ENCODE measurements at places on chromosomes 7 and 10.

- no peak for DNase-seq
Measured at GRCh38 chr7:75878312-75878768, 494 bp upstream of the RHBDD2 start.

DNA sequence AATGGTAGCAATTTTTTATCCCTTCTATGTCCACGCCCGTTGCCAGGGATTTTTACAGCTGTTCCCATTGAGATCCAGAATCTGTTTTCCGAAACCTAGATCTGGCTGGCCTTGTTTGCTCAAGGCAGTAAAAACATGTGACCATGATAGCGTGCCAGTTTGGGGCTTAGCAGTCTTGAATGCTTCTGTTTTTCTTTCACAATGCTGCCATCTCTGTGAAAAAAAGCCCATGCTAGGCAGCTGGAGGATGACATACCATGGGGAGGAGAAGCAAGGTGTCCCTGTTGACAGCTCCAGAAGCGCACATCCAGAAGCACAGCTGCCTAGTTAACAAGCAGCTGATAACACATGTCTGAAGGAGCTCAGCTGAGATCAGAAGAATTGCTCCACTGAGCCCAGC, 2.2 kb upstream of the ZNF92 start:
- DNase-seq: peak; percentile 6

- DNase-seq: no peak
Measured at GRCh38 chr7:43249823-43250145, 137.3 kb downstream of the HECW1 start.

GRCh38 chr10:131724169-131724545, 176.7 kb upstream of the PPP2R2D start:
- DNase-seq: no peak

GRCh38 chr7:16881844-16882243, at the start of gene AGR3:
TSS of gene AGR3 (minus strand) at chr7:16881983. CDS start at chr7:16878618, 3,365 bp downstream.
- DNase-seq: no peak

DNA sequence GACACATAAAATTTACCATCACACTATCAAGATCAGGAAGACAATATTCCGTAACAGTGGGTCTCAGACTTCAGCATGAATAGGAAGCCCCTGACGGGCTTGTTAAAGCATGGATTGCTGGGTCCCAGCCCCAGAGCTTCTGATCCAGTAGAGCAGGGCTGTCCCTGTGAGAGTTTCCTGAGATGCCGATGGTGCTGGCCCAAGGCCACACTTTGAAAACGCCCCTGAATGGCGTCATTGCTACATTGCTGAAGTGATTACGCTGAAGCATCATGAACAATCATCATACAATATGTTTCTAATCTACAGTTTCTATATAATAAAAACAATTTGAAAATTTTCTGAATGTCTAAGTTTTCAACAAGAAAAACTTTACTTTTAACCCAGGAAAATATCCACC, 38.0 kb upstream of the TMEM72 start:
- DNase-seq: no peak

DNA sequence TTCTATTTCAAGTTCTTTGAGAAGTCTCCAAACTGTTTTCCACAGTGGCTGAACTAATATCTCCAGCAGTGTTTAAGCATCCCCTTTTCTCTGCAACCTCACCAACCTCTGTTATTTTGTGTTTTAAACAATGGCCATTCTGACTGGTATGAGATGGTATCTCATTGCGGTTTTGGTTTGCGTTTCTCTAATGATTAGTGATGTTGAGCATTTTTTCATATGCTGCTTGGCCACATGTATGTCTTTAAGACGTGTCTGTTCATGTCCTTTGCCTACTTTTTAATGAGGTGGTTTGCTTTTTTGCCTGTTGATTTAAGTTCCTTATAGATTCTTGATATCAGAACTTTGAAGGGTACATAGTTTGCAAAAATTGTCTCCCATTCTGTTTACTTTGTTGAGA, 156.6 kb upstream of the IMMP2L start:
- no peak for DNase-seq

DNA sequence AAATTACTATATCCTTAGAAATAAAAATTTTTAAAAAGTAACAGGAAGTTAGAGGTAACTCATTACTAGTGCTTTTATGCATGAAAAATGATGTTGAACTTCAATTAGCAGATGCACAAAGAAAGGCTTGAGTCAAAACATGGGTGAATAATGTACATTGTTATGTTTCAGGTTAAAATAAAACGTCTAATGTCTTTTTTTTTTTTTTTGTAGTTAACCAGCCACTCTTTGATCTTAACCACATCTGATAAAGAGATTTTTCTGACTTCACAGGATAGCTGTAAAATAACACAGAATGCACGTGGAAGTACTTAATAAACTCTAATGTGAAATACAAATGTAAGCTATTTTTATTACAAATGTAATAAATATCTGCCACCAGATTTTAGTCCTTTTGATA, 61.7 kb downstream of the GSAP start:
- DNase-seq: no peak

DNA sequence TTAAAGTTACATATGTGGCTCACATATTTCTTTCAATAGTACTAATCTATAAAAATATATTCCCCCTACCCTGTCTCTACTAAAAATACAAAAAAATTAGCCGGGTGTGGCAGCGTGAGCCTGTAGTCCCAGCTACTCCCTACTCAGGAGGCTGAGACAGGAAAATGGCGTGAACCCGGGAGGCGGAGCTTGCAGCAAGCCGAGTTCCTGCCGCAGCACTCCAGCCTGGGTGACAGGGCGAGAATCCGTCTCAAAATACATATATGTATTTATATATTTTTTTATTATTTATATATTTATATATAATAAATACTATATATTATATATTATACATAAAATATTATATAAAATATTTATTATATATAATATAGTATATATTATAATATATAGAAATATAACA, 69.7 kb upstream of the GRM3 start:
- no peak for DNase-seq

GRCh38 chr7:154406312-154406711, 354.1 kb downstream of the DPP6 start:
- no peak for DNase-seq

GRCh38 chr10:114623661-114624294, 34.3 kb downstream of the ABLIM1 start:
- no peak for DNase-seq

- no peak for DNase-seq
Measured at GRCh38 chr10:69043931-69044531, 43.9 kb upstream of the SRGN start.

DNA sequence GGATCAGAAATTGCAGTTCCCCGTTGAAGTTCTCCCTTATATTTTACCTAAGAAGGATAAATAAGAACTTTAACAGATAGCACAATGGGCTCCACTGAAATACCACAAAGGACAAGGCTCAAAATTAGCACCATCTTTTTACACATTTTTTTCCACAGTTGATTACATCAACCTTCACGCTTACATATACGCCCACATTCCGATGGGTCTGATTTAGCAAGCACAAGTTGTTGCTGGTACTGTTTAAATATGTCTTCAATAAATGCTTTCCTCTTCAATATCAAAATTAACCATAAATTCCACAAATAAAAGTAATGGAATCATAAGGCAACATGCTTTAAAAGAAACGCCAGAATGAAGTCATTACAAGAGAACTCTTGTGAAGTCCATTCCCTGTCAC, 79.5 kb downstream of the NEBL start:
- no peak for DNase-seq

- no peak for DNase-seq
Measured at GRCh38 chr10:126397640-126398382, 9.5 kb upstream of the ADAM12 start.

DNA sequence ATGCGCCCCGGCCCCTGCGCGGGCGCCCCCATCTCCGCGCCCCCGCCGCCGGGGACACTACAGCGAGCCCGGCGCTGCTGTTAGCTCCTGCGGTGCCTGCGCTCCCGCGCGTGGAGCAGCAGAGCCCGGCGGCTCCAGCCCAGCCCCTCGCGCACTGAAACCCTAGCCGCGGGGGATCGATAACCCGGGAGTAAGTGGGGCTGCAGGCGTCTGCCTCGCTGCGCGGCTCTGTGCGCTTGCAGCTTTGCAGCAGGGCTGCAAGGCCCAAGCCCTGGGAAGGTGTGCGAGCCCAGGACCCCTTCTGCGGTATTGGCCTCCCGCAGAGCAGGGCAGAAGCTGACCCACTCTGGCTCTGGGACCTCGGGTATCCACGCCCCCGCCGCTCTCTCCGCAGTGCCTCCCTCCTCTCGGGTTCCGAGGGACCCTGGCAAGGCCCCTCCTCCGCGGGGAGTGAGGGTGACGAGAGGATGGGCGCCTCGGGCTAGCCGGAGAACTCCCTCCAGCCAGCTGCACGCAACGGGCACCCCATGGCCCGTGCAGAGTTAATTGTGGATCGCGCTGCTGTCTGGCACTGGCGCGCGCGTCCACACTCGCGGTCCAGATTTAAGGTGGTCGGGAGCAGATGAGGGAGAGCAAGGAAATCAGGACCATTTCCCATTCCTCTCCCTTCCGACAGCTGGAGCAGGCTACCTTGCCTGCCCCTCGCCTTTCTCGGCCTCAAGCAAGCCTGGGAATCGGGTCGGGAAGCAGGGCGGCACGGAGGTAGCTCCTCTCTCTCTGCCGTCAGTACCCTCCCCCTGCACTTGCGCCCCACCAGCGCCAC, 2.1 kb downstream of the SHH start:
- DNase-seq: no peak

GRCh38 chr10:78712147-78712546, 356.6 kb upstream of the ZMIZ1 start:
- DNase-seq: no peak

- DNase-seq: no peak
Measured at GRCh38 chr10:17880601-17881000, 71.1 kb upstream of the SLC39A12 start.

DNA sequence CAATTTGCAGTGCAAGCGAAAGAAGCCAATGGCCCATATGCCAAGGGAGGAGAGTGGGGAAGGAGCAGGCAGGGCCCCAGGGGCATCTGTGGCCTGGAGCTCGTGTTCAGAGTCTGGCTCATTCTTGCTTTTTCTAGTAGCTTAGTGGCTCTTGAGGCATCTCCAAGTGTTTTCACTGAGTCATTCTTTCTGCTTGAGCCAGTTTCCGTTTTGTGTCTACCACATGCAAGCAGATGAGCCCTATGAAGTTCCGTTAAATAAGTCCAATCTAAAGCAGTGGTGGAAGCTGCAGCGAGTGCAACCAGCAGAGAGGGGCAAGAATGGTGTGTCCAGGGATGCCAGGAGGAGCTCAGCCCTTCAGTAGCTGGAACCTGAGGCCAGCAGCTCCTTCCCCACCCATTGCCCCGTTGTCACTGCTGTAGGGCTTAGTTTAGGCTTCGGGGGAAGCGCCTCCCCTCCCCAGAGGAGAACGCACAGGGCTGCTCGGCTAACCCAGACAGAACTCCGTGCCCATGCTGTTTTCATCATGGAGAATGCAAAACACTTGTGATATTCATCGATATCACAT, 57.4 kb upstream of the EBF3 start:
- DNase-seq: no peak

GRCh38 chr7:604001-604883, 84.6 kb upstream of the PDGFA start:
- no peak for DNase-seq

DNA sequence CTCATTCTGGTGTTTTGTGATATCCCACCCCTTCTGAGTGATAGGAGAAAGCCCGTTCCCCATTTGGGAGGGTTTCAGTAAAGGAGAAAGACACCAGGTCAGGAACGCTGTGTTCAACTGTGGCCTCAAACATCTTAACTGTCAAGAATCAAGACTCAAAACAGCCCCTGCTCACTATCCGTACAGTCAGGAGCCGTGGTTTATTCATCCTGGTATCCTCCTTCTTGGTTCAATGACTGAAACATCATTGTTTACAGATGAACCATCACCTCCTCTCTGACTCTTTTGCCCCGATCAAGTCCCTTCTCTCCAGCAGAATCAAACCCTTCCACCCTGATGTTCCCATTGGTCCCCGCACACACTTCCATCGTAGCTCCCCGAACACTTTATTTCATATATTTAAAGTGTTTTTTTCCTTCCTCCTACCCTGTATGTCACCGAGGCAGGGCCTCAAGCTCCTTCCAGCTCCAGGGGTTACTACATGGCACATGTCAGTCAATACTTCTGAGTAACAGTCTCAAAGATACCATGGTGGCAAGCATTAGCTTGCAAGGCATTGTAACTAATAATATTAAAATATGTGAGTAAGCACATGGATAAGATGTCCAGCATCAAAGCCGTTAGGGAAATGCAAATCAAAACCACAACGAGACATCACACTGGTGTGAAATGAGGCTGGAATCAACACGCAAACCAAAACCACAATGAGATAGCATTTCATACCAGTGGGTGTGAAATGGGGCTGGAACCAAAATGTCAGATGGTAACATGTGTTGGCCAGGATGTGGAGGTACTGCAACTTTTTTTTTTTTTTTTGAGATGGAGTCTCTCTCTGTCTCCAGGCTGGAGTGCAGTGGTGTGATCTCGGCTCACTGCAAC, 124.7 kb upstream of the C1QL3 start:
- no peak for DNase-seq

- no peak for DNase-seq
Measured at GRCh38 chr10:91528080-91528479, 104.8 kb downstream of the PPP1R3C start.

GRCh38 chr10:116696919-116697318, 45.4 kb downstream of the HSPA12A start:
- DNase-seq: no peak

DNA sequence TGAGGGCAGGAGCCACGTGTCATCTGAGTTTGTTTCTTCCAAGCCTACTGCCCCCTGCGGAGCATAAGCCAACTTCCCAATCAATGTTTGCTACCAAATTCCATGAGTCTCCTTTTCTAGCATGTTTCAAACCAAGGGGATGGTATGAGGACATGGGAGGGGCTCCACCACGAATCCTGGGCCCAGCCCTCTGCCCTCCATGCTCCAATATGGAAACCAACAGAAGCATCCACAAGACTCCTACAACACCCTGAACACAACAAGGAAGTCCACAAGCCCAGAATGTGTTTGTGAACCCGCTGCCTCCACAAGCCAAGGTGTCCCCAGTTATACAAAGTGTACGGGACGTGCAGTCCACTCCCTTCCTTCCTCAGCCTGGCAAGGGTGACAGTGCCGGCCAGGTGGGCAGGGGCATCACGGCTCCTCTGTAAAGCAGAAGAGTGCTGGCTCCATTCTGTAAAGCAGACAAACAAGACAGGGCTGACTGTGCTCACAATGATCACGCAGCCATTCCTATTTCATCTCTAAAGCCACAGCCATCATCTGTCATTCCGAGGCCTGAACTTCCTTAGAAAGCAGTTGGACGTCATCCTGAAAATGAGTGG, 466.1 kb downstream of the PTPRN2 start:
- DNase-seq: no peak

GRCh38 chr7:99666013-99666395, 13.8 kb downstream of the CYP3A5 start:
- no peak for DNase-seq

DNA sequence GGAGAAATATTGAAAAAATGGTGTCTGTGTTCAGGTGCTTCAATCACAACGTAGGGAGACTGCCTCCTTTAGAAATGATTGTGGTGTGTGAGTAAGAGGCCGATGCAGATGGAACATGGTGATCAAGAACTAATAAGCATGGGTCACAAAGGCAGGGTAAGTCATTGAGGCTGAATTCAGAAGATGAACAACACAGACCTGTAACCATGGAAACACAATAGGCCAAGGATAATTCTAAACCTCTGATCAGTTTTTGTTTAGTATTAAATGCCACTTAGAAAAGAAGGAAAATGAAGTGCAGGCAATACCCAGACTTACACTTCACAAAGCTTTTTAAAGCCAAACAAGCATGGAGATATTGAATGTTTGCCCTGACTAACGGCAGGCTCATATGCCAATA, 32.8 kb upstream of the TAS2R16 start:
- no peak for DNase-seq

Data from caudate nucleus (tissue), 63 donors.